Memory B cell (primary cell): ENCODE measurements at places on chromosomes 12 and 14.

DNA sequence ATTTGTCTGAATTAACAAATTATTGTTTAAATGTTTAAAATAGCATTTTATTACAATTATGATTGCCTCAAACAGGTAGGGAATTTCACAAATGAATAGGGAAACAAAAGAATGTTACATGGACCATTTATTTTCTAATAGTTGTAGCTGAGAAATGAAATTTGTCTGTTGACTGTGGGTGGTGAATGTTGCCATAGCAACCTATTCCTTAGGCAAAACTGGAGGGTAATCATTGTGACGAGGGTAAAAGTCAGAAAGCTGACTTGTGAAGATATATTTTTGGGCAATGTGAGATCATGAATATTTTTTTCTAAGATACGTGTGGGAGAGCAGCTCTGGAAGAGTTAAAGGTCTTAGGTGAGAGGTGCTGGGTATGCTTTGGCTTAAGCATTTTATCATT, 24.2 kb upstream of the CLEC14A start:
- no peak for DNase-seq

DNA sequence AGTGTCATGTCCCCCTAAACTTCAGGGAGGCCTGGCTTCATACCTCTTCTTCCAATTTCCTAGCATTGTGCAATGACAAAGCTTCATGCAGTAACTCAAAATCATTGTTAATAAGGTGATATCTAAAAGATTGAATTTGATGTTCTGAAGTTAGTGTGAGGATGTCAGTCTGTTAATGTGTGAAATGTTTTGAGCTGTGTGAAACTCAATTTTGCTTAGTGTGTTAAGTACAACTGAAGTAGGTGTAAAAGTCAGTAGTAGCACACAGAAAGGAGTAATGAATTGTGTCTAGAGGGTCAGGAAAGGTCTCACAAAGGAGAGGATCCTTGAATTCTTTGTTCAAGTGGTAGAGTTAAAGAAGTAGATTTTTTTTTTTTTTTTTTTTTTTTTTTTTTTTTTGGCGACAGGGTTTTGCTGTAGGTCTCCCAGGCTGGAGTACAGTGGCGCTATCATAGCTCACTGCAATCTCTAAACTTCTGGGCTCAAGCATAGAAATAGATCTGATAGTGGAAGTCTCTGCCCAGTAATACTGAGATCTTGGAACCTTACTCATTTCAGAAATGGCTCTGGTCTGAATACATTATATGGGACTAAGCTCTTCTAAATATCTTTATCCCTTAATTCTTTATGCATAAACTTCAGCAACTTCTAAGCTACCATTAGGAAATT, 63.9 kb downstream of the FUT8 start:
- DNase-seq = no peak

DNA sequence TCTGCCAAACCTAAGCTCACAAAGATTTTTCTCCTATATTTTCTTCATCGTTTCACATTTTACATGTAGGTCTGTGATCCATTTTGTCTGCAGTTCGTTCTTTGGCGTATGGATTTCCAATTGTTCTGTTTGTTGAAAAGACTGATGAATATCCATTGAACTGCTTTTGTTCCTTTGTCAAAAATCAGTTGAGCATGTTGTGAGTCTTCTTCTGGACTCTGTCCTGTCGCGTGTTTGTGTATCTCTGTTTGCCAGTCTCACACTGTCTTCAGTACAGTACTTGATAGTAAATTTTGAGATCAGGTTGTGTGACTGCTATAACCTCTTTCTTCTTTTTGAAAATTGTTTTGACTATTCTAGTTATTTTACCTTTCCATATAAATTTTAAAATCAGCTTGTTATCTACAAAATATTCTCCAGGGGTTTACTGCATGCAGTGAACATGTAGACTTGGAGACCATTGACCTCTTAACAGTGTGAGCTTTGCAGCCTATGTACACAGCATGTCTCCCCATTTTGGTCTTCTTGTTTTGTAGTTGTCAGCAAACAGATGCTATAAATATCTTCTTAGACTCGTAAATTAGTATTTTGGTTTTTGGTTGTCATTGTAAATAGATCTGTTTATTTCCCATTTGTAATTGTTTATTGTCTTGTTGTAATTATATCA, 94.0 kb upstream of the DYNC1H1 start:
- no peak for DNase-seq

DNA sequence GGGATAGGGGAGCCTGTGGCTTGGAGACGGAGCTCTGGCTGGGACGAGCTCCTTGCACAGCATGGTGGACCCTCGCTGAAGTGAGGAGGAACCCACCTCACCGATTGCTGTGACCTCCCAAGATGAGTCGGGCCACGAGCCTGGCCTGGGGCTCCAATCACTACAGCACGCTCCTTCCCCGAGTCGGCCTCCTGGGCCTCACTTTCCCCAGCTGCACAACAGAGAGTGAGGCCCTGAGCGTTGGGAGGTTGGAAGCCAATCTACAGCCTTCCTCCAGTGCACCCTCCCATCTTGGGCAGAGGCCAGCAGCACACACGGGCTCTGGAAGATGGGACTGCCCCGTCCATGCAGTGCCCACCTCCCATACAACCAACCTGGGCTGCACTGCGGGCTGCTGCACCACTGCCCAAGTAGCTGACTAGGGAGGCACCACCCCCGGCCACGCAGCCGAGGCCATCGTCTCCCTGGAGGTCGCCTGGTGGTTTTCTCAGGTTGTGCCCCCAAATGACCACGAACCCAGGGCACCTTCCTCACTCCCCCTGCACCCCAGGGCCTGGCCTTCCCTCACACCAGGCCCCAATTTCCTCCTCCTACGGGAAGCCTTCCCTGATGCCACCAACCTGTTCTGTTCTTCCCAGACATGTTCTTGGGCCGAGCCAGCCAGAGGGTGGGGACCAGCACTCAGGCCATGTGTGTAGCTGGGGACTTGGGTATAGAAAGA, 152.3 kb upstream of the C14orf180 start:
- DNase-seq = no peak

- DNase-seq = no peak
Observed at GRCh38 chr14:77910506-77910905, 110.6 kb downstream of the ADCK1 start.

DNA sequence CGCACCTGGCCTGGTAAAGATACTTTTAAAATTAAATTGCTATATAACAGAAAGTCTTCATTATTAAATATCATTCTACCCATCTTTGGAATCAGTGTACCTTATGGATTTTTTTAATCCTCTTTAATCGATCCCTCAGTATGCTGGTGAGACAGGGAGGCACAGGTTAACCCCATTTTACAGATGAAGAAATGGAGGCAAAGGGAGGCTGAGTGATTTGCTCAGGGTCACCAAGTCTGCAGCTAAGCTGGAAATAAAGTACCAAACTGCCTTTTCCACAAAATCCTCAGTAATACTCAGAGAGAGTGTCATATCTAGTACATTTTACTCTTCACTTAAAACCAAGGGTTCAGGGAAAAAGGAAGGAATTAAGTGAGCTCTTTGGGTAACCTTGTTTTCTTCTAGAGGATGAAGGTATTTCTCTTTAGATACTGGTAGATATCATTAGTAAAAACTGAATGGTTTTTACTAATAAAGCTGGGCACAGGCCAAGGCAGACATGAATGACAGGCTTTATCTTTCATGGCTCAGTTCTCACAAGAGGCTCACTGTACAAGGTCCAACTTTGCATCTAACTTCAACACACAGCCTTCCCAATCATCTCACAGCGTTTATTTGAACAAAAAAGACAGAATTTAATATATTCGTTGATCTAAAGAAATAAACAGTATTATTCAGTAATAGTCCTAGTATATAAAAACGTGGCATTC, 35.3 kb upstream of the TTC7B start:
- DNase-seq = no peak

DNA sequence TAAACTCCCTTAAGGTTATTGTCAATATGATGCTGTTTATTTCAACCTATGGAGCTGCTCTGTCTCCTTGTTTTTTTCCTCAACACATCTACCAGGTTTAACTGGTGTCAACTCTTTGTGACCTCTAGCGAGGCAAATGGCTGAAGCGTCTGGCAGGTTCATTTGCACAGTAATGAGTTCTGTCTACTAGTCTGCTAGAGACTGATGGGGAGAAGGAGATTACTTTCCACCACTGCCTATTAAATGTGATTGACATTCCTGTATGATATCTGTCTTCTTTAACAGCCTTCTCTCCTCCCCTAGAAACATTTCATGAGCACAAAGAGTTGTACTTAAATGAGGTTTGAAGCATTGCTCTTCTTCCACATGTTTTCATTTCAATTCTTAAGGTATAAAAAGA, 253.7 kb downstream of the SLC6A15 start:
- DNase-seq = no peak

DNA sequence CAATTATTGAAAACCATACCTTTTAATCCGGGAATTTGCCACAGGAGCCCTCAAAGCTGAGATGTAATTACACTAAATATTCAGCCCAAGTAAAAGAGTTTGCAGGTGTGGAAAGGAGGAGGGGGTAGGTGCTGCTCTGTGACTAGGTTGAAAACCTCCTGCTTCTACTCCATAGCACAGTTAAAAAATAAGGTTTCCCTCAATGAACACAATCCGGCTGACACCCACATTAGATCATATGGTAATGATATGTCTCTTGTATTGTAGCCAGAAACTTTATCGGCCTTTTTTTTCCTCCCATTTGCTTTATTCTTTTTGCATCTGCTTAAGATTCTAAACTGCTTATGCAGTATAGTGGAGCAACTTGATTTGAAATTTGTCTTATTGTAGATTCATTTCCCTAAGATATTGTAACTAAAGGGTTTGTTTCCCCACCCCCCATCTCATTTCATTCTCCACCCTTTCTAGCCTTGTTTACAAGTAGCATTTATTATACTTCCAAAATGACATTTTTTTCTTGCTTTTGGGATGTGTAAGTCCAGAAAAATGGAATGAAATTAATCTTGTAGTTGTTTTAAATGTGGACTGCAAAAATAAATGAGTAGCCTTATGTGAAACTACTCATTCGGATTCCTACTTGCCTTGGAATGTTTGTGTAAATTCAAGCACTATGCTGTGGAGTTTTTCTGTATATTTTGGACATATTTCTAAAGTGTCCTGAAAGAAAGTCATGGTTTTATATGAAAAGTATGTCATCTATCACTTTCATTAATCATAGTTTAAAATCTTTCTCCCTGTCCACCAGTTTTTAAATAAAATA, at the start of gene DCN:
DCN (minus strand) TSS at position 182 of the 820 bp plus-strand sequence. CDS start 4,265 bp downstream, outside the sequence.
- no peak for DNase-seq

DNA sequence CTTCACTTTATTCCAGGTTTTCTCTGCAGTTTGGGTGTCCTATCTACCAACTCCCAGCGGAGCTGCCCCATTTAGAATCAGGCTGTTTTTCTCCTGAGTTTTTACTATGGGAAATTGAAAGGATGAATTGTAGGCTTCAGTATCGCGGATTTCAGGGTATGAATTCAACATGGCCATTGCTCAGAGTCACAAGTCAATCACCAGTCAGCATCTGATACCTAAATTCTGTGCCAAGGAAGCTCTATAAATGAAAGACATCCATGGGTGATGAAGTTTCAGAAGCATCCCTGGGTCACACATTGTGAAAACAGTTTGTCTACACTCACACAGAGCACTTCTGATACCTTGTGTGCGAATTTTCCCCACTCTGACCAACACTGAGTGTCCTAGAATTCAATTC, 35.8 kb upstream of the YY1 start:
- DNase-seq = no peak

- DNase-seq = no peak
Observed at GRCh38 chr12:30979371-30980259, 53.1 kb downstream of the TSPAN11 start.

GRCh38 chr12:110756611-110757010, 13.9 kb upstream of the PPP1CC start:
- DNase-seq = no peak

DNA sequence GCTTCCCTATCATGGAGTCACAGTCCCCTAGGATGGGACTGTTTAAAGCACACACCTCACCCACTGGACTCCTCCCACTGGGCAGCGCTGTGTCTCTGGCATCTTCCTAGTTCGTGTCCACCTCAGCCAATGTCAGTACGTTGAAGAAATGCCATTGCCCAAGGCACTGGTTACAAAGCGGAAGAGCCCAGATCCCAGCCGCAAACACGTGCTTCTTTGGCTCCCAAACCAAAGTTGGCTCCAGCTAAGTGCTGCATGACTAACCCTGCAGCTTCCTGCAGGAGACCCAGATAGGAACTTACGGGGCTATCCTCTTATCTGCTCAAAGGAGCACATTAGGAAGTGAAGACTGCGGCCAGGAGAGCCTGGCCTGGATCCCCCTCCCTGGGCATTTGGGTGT, 9.3 kb downstream of the SYNE3 start:
- no peak for DNase-seq

DNA sequence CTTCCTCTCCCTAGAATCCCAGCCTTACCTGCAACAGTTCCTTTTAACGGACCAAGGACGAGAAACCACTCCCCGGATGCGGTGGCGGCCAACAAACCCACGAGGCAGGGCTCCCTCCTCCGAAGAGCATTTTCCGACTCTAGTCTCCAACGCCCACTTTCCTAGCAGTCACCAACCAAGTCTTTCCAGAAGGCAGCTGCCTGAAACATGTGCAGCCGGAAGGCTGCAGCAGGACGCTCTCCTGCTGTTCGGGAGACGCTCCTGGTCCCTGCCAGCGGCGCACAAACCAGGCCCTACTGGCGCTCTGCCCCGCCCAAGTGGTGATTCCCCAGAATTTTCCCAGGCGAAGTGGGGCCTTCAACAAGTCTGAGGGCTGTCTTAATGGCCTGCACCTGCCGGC, 21.1 kb upstream of the ADAM20 start:
- DNase-seq = no peak
